NCI-H1048 (cell line): ENCODE measurements at places on chromosomes 16 and 17.

DNA sequence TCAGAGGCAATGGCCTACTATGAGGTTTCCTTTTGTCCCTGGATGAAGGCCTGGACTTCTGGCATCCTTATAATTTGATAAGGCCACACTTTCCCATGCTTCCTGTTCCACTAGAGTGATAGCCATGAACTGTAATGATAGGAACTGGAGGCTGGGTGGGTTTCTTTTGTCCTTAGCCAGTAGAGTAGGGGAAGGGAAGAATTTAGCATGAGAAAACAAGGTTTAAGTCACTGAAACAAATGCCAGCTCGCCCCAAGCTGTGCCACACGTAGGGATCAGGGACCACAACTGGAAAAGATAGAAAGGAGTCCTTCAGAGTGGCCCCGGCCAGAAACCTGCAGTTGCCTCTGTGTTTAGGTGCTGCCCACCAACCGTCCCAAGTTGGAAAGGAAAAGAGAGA lies 80.9 kb upstream of the C17orf78 start:
- DNase-seq, result no peak

DNA sequence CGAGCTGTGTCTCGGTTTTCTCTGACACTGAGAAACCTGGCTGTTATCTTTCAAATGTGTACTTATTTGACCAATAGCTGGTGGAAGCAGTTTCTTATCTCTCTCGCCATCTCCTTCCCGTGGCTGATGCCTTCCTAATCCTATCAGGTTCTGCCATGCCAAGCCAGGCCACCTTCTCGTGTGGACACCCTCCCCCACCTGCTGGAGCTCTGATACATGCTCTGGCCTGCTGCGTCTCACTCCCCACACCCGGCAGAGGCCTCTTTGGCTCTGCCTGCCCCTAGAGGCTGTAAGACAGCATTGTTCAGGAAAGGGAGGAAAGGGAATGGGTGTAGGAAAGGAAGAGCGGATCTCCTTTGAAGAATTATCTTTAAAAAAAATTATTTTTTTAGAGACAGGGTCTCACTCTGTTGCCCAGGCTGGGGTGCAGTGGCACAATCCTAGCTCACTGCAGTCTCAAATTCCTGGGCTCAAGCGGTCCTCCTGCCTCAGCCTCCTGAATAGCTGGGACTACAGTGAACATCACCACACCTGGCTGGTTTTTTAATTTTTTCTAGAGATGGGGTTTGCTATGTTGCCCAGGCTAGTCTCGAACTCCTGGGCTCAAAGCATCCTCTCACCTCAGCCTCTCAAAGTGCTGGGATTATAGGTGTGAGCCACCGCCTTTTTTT lies 7.5 kb upstream of the ARMC5 start:
- DNase-seq, result no peak

GRCh38 chr17:70901870-70902269 lies 732.5 kb downstream of the KCNJ2 start:
- DNase-seq, result no peak

DNA sequence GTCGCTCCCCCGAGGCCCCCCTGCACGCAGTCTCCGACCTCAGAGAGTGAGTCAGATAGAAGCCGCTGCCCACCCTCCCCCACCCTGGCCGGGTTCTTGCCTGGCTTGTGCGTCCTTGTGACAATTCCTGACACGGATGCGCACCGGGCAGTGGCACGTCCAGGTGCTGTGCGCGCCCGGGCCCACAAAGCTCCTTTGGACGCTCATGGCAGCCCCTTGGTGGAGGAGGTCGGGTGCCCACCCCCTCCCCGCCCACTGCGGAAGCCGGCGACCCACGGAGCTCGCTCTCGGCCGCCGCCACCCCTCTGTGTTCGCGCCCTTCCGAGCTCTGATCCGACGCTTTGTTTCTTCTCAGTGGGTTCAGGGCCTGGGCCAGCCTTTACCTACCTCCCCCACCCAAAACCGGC lies 662 bp upstream of the TUBB3 start:
- DNase-seq, result no peak

DNA sequence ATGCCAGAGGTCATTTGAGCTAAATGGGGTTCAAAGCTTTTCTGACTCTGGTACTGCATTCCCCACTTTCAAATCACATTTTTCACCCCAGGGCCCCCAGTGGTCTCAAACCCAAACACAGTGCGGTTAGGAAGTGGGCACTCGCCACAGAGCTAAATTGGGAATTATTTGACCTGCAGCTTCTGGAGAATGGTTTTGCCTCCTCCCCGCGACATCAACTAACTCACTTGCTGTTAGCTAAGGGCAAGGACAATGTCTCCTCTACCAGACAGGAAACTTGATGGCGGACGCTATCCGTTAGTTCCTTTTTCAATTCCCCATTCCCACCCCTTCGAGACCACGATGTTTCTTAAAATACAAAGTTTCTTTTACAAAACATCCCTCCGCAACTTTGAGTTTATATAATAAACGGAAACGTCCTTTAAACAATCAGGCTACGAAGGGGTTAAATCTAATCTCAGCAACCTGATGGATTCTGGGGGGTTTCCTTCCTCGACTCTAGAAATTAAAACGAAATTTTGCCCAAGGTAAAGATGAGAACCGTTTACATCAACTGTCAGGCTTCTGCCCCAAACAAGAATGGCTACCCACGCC lies 500 bp upstream of the KAT7 start:
- DNase-seq, result no peak

DNA sequence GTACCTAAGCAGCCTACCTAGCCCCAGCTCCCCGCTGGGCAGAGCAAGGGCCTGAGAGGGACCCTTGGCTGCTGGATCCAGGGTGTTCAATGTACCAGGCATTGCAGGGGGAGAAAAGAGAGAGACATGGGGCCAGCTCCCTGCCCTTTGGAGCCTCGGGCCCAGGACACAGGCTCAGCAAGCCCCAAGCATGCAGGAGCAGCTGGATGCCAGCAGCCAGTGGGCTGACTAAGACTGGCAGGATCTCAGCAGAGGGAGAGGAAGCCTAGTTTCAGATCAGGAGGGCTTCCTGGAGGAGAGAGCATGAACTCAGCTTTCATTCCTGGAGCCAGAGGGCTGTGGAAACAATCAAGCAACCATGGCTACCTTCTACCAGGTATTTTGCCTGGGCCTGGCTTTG lies 82.0 kb upstream of the NKD1 start:
- DNase-seq, result no peak

DNA sequence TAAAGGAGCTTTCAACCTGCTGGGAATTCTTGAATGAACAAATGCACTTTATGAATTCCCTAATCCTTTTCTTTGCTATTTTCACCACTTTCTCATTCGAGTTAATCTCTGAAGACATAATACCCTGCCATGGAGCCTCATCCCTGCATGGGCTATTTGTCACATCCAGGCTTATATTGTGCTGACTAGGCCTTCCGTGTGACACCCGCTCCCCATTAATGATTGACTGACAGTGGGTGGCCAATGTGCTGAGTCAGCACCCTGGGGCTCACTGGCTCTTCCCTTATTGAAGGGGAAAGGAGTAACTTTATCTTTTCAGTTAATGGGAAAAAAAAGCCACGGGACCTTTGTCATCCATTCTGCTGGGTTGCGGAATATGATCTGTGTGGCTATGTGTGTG lies 1024.8 kb upstream of the EEF2KMT start:
- no peak for DNase-seq

GRCh38 chr16:69443927-69444631 lies 19.7 kb downstream of the CYB5B start:
- DNase-seq, result no peak

DNA sequence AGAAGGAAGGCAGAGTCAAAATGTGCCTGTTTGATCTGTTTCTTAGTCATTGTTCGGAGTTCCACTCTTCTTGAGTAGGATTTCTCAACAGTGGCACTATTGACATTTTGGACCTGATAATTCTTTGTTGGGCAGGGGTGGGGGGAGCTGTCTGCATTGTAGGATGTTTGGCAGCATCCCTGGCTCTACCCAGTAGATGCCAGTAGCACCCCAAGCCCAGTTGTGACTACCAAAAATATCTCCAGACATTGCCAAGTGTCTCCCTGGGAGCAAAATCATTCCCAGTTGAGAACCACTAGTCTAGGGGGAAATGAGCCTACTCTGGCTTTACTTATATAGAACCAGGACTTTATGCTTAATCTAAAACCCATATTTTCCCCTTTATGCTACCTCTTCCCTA lies 1.1 kb upstream of the GFOD2 start:
- DNase-seq, result no peak
